Activated CD8-positive, alpha-beta T cell treated with anti-CD3 and anti-CD28 coated beads, Interleukin-2, amount 10 ng/mL, durations not matched to agents 7 days and 5 days (primary cell): ENCODE measurements at places on chromosomes 5 and 9. TPM values are rescaled to one million over a fixed set of nuclear protein-coding genes. Genes with fewer than 3 reads are reported as not detected.
A peak's percentile ranks its signal among the peaks of the same experiment; 100 is the strongest.

- DNase-seq: no peak
These were observed 1236.0 kb downstream of the MAT2B start for GRCh38 chr5:164741376-164741775.

RLN2 gene
- total RNA-seq: 2.8 TPM

GRCh38 chr9:31304576-31304975, 1079.9 kb upstream of the ACO1 start:
- no peak for DNase-seq

OBP2A gene
- not detected for total RNA-seq

DNA sequence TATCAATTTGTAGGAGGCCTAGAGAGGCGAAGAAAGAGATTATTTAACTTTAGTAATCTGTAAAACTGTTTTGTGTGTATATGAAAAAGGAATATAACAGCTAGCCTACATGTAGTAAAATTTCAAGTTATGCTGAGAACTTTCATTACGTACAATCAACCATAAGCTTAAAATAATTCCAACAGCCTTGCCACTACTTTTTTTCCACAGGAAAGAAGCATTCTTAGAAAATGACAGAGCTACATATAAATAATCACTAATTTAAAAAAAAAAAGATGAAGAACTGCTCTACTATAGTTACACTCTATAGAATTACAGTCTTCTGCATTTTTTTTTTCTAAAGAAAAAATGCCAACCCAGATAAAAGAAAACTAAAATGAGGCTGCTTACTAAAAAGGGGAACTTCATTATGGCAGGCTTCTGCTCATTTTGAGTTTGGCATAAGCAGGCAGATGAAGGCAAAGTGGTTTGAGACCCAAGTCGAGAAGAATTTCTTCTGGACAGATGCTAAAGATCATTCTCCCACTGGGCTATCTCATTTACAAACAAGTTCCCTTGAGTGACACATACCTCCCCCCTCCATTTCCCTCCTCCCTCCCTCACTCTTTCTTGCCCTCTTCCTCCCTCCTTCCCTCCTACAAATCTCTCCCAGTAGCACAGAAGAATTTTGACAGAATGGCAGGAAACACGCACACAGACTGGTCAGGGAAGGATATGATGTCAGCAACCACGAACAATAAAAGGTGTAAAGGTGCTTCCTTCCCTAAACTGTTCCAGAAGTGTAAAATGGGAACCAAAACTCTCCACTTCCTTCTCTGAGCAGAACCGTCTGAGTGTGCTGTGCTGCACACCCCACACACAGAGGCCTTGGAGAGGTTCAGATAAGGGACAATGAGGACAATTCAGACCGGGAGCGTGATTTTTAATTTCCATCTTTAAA, 56.1 kb downstream of the MEF2C start:
- DNase-seq: peak; percentile 21

DNA sequence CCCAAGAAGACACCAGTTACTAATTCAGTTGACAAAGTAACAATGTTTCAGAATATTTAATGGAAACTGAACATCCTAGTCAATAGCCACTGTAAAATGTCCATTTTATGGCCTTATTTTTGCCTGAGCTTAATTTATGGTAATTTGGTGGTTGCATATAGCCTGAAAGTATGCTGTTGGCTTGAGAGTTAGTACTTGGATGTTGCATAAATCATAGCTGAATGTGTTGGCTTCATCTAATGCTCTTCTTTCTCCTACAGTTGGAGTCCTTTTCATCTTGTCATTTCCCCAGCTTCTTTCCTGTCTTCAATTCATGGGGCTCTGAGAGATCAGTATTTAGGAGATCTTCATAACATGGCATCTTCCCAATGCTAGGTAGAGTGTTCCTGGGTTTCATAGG, 164.6 kb downstream of the MAT2B start:
- DNase-seq: no peak

CAMK4 gene
- 82.7 TPM for total RNA-seq

DNA sequence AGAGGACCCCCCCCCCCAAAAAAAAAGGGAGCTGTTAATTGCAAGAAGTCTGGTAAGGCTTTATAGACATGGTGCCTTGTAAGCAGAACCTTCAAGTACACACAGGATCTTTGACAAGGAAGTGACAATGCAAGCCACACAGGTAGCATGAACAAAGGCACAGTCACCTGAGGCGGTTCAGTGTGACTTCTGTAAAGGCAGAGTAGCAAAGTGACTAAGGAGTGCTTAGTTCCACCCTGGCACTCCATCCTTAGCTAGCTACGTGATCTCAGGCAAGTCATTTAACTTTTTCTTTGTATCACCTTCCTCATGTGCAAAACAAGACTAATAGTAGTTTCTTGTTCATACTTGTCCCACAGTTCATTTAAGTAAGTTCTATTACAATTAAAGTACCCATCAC, 282.0 kb downstream of the PRELID2 start:
- DNase-seq: no peak

GRCh38 chr9:34995670-34996060, 6.1 kb downstream of the DNAJB5 start:
- no peak for DNase-seq

ITGA1 gene
- 19.2 TPM for total RNA-seq

GRCh38 chr9:95131023-95131943, 186.2 kb downstream of the FANCC start:
- peak; percentile 56 for DNase-seq

GRCh38 chr5:1010181-1010510, 1.5 kb downstream of the NKD2 start:
- DNase-seq: peak; percentile 21

- DNase-seq: no peak
These were observed 95.1 kb downstream of the ZNF354C start for GRCh38 chr5:179154991-179155955.

DNA sequence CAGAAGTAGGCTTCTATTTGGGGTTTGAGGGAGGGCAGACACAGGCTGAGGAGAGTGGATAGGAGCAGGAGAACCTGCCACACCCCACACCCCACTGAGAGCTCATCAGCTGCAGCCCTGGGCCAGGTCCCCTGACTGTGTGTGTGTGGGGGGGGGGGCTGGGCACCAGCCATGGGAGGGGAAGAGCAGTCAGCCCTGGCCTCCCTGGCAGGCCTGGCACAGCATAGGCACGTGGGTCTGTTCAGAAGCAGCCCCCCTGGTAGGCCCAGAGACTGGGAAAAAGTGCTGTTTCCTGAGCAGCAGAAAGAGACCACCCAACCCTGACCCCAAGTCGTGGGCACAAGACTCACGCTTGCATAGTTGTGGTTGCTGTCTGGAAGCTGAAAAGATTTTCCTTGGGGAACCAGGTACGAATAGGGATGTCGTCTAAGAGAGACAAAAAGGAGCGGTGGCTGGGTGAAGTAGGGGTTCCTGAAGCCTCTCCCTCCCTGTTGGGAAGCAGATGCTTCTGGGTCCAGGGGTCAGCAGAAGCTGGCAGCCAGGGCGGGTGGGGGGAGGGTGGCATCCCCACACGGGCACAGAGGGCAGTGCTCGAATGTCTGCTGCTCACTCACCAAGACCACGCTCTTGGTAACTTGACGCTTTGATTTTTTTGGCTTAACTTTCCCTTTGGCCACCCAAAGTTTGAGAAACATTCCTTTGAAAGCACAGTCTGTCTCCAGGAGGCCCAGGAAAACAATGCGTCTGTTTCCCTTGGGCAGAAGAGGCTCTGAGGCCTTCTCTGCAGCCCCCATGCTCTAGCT, 2.9 kb downstream of the NSMF start:
- DNase-seq: no peak

ORM2 gene
- total RNA-seq: not detected

DMRT1 gene
- not detected for total RNA-seq

DNA sequence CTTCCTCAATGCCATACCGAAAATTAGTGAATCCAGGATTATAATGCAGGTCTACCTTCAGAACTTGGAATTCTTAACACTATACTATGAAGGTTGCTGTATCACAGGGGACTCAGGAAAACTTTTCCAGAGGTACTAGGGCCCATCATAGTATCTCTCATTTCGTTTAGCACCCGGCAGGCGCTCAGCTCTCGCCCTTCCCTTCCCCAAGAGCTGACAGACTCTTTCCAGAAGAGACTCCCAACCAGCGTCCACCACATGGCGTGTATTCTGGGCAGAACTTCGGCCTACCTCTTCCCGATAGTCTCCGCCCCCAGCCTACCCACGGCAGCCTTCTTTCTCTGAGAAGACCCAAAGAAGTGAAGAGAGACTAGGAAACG, 271 bp downstream of the NOL8 start:
- no peak for DNase-seq

- DNase-seq: no peak
These were observed 173.1 kb upstream of the SLC12A2 start for GRCh38 chr5:127910307-127910956.

DNA sequence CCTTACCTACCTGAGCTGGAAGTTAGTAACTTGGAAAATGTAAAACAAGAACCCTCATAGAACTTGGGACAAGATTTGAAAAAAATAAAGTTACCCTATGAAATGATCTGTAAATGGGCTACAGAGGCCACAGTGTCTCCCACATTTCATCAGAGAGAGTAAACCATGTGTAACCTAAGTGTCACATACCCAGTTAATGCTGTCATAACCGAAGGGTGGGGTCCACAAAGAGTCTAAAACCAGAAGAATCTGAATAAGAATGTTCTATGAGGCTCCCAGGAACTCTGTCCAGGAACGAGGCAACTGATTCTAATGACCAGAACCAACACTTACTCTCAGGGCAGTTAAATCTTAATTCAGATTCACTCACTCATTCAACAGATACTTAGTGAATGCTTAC, 1.0 kb upstream of the FAM13B start:
- DNase-seq: no peak

DNA sequence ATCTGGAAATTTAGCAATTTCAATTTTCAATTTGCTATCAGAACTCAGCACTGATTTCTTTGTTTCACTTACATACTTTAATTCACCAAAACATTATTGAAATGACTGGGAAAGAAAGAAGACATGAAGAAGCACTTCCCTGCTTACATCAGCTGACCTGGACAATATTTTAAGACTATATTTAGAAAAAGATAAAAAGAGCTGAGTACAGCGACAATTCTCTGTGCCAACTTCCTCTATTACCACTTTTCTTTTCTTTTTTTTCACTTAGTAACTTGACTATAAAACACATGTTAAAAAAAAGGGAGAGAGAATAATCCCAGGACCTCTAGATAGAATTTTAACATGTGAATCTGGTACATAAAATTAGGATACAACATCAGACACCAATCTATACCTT, 35.6 kb downstream of the MEF2C start:
- DNase-seq: no peak

- DNase-seq: no peak
These were observed 150.5 kb downstream of the GAPVD1 start for GRCh38 chr9:125412166-125412565.

GRCh38 chr5:150175536-150175935, 9.0 kb downstream of the CDX1 start:
- peak; percentile 32 for DNase-seq

- no peak for DNase-seq
These were observed 7.9 kb upstream of the SLC6A7 start for GRCh38 chr5:150181766-150182545.

KCNIP1 gene
- total RNA-seq: not detected

SPEF2 gene
- total RNA-seq: 5.1 TPM
